ENCODE measurements at places on chromosomes 12 and 14. TPM values are rescaled to one million over a fixed set of nuclear protein-coding genes. Genes with fewer than 3 reads are reported as not detected.

GNPNAT1 gene
- 25.0 TPM for total RNA-seq

IL22 gene
- not detected for total RNA-seq

MTA1 gene
- 60.4 TPM for total RNA-seq

PDE3A gene
- 14.8 TPM for total RNA-seq

CLEC1B gene
- not detected for total RNA-seq

ING4 gene
- total RNA-seq, result 46.9 TPM

AQP2 gene
- total RNA-seq, result not detected

L3HYPDH gene
- 44.5 TPM for total RNA-seq

SYT1 gene
- 0.29 TPM for total RNA-seq

ARF3 gene
- 51.9 TPM for total RNA-seq

- no peaks in the 10 kb centered on the region for H3K27me3 ChIP-seq
- no peak overlapping the region for H3K4me3 ChIP-seq
- no peak for DNase-seq
- H3K4me1 ChIP-seq, result peaks cover 11% of the 10 kb centered on the region
- H3K36me3 ChIP-seq, result no peaks in the 10 kb centered on the region
Observed at GRCh38 chr12:67377541-67377940, 108.4 kb downstream of the CAND1 start.

- no peak for DNase-seq
- H3K27ac ChIP-seq, result no peak overlapping the region
- H3K4me3 ChIP-seq, result no peak overlapping the region
- H3K27me3 ChIP-seq, result no peaks in the 10 kb centered on the region
- no peaks in the 10 kb centered on the region for H3K36me3 ChIP-seq
- no peaks in the 10 kb centered on the region for H3K4me1 ChIP-seq
Observed at GRCh38 chr12:41606468-41607445, 418.6 kb downstream of the PDZRN4 start.

- H3K27ac ChIP-seq, result no peak overlapping the region
- no peak for DNase-seq
- no peaks in the 10 kb centered on the region for H3K4me1 ChIP-seq
- H3K27me3 ChIP-seq, result no peaks in the 10 kb centered on the region
Observed at GRCh38 chr12:65755596-65755978, 68.7 kb upstream of the HMGA2 start.

GRCh38 chr12:59808317-59808910 is 212.6 kb downstream of the SLC16A7 start:
- no peak overlapping the region for H3K27ac ChIP-seq
- no peaks in the 10 kb centered on the region for H3K27me3 ChIP-seq
- H3K36me3 ChIP-seq, result no peaks in the 10 kb centered on the region
- DNase-seq, result peak; percentile 75
- no peak overlapping the region for H3K4me3 ChIP-seq

DNA sequence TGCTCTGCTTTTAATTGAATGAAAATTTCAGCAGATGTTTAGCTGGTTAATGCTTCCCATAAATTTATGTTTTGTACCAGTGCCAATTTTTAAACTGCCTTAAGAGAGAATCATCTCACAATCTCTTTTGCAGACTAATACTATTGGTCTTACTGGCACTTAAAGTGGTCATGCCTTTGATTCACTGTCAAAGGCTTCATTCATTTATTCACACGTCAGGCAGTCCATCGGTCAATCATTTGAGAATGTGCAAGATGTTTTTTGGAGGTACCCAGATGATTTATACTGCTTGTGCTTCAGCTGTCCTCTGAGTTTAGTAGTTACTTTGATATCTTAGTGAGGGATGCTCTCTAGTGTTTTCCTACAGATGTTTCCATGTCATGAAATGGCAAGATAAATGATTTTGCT is 83.4 kb downstream of the NAV3 start:
- no peaks in the 10 kb centered on the region for H3K27me3 ChIP-seq
- no peak for DNase-seq
- no peaks in the 10 kb centered on the region for H3K36me3 ChIP-seq
- no peaks in the 10 kb centered on the region for H3K4me1 ChIP-seq
- no peak overlapping the region for H3K4me3 ChIP-seq

- H3K4me1 ChIP-seq, result no peaks in the 10 kb centered on the region
- H3K27ac ChIP-seq, result no peak overlapping the region
- no peaks in the 10 kb centered on the region for H3K36me3 ChIP-seq
- H3K27me3 ChIP-seq, result peaks cover 12% of the 10 kb centered on the region
- H3K4me3 ChIP-seq, result no peak overlapping the region
Observed at GRCh38 chr14:59154373-59154772, 34.1 kb upstream of the DAAM1 start.

DNA sequence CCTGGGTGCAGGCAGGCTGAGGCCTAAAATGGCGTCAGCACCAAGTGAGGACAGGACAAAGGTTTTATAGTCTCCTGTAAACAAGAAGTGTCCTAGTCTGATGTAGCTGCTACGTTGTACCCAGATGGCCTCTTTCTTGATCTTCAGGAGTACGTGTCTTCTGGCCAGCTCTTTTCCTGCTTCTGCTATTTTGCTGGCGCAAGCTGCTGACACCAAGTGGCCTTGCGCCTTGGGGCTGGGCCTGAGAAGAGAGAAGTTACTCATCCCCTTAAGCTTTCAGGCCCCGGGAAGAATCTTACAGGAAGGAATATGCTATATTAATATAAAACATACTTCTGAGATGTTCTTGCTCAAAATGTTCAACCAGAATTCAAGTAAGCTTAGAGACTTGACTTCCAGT is 605.2 kb downstream of the GALC start:
- DNase-seq, result no peak
- H3K4me1 ChIP-seq, result no peaks in the 10 kb centered on the region
- no peaks in the 10 kb centered on the region for H3K36me3 ChIP-seq

DNA sequence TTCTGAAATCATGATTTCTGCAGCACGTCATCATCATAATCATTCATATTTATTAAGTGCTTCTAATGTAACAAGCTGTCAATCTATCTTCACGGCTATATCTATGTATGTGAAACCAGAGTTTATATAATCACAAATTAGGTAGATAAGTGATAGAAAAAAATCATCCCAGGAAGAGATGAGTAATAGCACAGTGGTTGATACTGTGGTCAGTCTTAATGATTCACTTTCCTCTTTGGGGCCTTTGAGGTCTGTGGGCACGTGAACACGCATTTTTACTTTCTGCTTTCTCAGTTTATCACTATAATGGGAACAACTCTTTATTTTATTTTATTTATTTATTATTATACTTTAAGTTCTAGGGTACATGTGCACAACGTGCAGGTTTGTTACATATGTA is 265.9 kb upstream of the NOVA1 start:
- no peaks in the 10 kb centered on the region for H3K36me3 ChIP-seq
- H3K27me3 ChIP-seq, result no peaks in the 10 kb centered on the region
- no peak overlapping the region for H3K27ac ChIP-seq
- DNase-seq, result no peak
- no peaks in the 10 kb centered on the region for H3K4me1 ChIP-seq

DNA sequence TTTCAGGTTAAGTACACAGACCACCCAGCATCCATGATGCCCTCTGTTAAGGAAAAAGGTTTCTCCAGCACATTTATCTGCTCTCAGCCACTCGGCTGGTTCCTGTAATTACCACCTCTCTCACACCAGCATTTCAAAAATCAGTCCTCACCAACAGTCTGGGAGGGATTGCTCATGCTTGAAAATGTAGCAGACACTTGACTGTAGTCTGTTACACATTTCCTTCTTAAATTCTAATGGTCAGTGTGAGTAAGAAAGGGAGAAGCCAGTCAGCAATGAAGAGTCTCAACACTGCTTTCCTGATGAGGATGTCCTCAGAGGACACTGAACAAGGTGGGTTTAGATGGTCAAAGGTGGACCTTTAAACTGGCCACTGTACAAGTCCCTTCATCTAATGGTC is 6.0 kb downstream of the ZBTB39 start:
- H3K27ac ChIP-seq, result no peak overlapping the region
- H3K27me3 ChIP-seq, result no peaks in the 10 kb centered on the region
- H3K4me3 ChIP-seq, result no peak overlapping the region
- peak; percentile 84 for DNase-seq
- peaks cover 26% of the 10 kb centered on the region for H3K36me3 ChIP-seq
- H3K4me1 ChIP-seq, result peaks cover 19% of the 10 kb centered on the region

DNA sequence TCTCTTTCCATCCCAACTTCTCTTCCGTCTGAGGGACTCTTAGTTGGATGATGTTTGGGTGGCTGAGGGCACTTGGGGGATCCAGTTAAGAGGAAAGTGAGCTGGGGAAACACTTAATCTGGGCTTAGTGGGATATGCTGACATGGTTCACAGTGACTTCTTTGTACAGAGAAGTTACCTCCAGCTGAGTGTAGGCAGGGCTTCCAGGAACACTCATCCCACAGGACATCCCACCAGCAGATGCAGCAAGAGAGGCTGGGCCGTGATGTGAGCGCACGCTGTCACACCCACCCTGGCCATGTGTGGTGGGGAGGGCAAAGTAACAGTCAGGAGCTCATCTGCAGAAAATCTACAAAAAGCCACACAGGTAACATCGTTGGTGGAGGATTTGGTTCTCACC is 832 bp upstream of the CACNA2D4 start:
- DNase-seq, result peak; percentile 83
- H3K4me3 ChIP-seq, result no peak overlapping the region
- peaks cover 40% of the 10 kb centered on the region for H3K27me3 ChIP-seq
- H3K27ac ChIP-seq, result no peak overlapping the region
- H3K36me3 ChIP-seq, result no peaks in the 10 kb centered on the region

- no peaks in the 10 kb centered on the region for H3K36me3 ChIP-seq
- no peaks in the 10 kb centered on the region for H3K27me3 ChIP-seq
- no peak overlapping the region for H3K4me3 ChIP-seq
- H3K4me1 ChIP-seq, result peaks cover 3% of the 10 kb centered on the region
Observed at GRCh38 chr14:61090432-61091216, 109.6 kb downstream of the SLC38A6 start.

DNA sequence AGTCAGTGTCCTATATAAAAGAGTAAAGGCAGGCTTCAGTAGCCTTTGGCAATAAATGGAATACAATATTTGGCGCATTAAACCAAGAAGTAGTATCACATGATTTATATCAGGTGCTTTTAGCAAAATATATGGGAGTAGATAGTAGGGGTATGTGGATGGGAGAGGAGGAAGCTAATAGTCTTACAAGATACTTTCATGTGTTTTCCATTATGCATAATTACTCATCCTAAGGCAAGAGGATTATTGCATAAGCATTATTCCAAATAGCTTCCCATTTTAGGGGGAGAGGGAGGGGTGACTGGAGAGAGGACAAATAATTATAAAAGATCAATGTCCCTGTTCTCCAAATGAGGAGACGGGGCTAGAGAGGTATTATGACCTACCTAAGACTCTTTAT is 104.3 kb downstream of the DUSP6 start:
- no peak overlapping the region for H3K27ac ChIP-seq
- H3K4me3 ChIP-seq, result no peak overlapping the region
- H3K27me3 ChIP-seq, result no peaks in the 10 kb centered on the region
- DNase-seq, result no peak
- H3K36me3 ChIP-seq, result no peaks in the 10 kb centered on the region
- peaks cover 12% of the 10 kb centered on the region for H3K4me1 ChIP-seq

- H3K4me1 ChIP-seq, result no peaks in the 10 kb centered on the region
- H3K27ac ChIP-seq, result no peak overlapping the region
- H3K4me3 ChIP-seq, result no peak overlapping the region
- no peak for DNase-seq
- H3K36me3 ChIP-seq, result no peaks in the 10 kb centered on the region
- no peaks in the 10 kb centered on the region for H3K27me3 ChIP-seq
Observed at GRCh38 chr14:102856179-102856578, 66.3 kb upstream of the AMN start.

GRCh38 chr12:116896411-116896924 is 14.3 kb upstream of the FBXW8 start:
- no peak overlapping the region for H3K27ac ChIP-seq
- no peak overlapping the region for H3K4me3 ChIP-seq
- DNase-seq, result no peak
- no peaks in the 10 kb centered on the region for H3K4me1 ChIP-seq
- no peaks in the 10 kb centered on the region for H3K36me3 ChIP-seq

DNA sequence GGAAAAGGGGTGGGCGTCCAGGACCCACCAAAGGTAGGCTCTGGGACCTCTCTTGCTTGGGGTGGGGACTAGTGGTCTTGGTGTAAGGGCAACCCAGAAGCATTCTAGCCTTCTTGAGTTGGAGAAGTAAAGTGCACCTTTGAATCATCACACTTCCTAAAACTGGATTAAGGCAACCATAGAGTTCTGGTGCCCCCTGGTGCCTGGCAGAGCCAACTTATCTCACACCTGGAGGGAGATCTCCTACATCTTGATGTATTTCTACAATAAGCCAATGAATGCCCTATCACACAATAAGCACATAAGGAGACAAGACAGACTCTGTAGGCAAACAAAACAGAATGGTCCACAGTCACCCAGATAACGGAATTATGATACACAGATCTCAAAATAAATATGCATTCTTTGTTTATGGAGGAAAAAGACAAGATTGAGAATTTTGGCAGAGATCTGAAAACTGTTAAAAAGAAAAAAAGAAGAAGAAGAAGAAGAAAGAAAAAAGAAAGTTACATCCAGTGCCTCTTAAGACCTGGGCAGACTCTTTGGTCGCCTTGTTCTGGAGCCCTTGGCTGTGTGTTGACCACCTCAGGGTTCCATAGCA is 95.9 kb upstream of the PPP2R5C start:
- no peak overlapping the region for H3K4me3 ChIP-seq
- H3K27me3 ChIP-seq, result peaks cover 24% of the 10 kb centered on the region
- DNase-seq, result no peak
- no peaks in the 10 kb centered on the region for H3K36me3 ChIP-seq
- H3K4me1 ChIP-seq, result no peaks in the 10 kb centered on the region
- H3K27ac ChIP-seq, result no peak overlapping the region

DNA sequence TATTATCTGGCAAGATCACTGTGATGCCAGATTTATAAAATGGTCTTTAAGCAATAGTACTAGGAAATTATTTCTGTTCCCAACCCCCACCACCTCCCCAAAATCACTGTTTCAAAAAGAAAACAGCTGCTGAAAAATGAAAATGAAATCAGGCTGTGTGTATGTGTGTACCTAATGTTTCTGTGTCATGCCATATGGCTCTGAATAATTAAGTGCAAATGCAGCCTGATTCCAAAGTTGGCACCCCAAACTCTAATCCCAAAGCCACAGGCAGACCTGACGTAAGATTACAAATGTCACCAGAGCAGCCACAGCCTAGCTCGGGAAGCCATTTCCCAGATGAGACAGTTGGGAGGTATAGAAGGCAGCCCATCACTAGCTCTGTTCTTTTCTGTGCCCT is 175.5 kb downstream of the MED13L start:
- no peak overlapping the region for H3K27ac ChIP-seq
- H3K4me3 ChIP-seq, result no peak overlapping the region
- DNase-seq, result peak; percentile 42
- no peaks in the 10 kb centered on the region for H3K27me3 ChIP-seq
- H3K4me1 ChIP-seq, result no peaks in the 10 kb centered on the region
- peaks cover 9% of the 10 kb centered on the region for H3K36me3 ChIP-seq

DNA sequence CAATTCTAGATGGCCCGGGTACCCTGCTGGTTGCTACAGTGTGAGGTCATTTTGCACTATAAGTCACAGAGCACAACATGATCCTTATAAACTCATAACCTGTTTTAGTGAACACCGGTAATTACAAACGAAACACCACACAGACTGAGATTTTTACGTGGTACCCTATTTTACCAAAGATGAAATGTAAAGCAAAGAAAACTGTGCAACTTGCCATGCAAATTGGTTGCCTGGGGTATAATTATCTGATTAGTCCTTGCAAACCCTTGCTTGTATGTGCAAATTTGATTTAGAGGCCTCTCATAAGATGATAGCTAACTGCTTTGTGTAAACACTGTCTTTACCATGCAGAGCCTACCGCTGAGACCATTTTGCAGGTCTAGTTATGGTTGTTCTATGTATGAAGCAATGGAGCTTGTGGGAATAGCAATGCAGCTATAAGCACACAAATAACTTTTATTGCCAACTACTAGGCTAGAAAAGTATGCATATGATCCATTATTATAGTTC is 372.1 kb upstream of the FAR2 start:
- H3K27me3 ChIP-seq, result no peaks in the 10 kb centered on the region
- DNase-seq, result no peak
- no peak overlapping the region for H3K27ac ChIP-seq
- H3K36me3 ChIP-seq, result no peaks in the 10 kb centered on the region
- H3K4me3 ChIP-seq, result no peak overlapping the region
